ENCODE measurements at places on chromosomes 11 and 22. TPM values are rescaled to one million over a fixed set of nuclear protein-coding genes. Genes with fewer than 3 reads are reported as not detected.

DNA sequence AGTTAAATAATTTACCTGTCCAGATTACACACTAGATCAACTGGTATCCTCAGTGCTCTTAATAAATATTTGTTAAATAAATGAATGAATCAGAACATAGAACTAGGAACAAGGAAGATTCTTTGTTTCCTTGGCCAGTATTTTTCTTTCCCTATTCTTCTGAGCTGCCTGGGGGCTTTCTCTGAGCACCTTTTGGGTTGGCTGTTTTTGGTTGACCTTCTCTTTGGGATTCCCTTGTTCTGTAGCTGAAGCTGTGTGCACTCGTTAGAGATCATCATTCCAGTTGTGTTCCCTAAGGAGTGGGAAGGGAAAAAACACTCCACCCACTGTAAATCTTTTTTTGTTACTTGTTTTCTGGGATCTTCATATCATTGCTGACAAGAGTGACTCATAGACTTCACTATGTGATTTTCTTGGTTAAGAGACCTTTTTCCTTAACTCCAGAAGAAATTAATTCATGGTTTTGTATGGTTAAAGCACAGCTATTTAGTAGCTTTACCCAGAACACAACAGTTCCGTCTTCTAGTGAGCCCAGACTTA, 84.3 kb downstream of the STIM1 start:
- no peak for DNase-seq

The TYMP gene
- 15.8 TPM for total RNA-seq

DNA sequence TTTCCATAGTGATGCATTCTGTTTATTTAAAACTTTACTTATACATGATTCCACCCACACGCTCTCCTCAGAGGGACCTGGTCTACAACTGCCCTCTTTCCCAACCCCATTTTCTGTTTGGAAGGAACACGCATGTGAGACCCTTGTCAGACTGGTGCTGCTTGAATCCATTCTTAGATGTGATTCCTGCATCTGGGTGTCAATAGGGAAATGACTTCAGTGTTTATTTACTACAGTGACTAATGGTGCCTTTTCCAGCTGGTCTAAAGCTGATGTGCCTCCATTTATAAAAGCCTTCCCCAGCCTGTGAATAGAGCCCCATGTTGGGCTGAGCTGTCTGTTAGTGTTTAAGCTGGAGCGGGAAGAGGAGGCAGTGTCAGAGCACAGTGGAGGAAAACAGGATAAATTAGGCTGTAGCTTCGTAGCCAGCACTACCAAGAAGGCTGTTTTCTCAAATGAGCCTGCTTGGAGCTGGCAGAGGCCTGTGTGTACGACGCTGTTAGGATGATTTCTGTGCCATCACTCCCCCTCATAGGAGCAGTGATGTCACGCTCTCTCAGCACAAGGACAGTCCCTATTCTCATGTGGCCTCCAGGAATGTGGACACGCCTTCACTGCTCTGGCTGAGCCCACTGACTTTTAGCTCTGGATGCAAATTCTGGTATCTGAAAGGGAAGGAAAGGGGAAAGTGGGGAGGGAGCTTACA, 18.9 kb upstream of the C11orf96 start:
- peak; percentile 40 for DNase-seq

DNA sequence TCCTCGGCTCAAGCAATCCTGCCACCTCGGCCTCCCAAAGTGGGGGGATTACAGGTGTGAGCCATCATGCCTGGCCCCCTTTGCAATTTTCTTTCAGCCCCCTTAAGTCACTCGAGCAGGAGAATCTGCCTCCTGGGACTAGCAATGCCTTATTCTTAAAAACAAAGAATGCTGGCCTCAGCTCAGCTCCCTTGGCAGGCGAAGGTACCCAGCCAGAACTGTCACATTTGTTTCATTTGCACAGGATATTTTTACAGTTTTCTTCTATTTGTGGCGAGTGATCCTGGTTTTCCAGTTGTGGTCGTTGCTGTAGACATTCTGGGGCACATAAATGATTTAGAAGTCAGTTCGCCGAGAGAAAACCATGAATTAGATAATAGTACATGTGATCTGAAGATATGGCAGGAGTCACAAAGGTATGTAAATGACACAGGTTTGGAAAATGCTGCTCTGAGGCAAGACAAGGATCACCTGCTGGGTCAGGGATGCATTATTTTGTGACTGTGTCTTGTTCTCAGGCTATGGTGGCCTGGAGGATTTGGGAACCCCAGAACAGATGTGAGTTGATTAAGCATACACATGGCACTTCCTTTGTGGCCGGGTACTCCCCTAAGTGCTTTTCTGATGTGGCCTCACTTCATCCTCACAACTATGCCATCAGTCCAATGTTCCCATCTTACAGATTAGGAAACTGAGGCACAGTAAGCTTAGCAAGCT, 51.2 kb upstream of the SLC22A12 start:
- DNase-seq: no peak

The NCAM1 gene
- total RNA-seq: 15.1 TPM

GRCh38 chr11:124961972-124962609, 8.1 kb downstream of the CCDC15 start:
- DNase-seq: no peak

Data from gastrocnemius medialis (tissue), 4 donors.